ENCODE measurements at places on chromosomes 7 and 10.

GRCh38 chr10:54478601-54479000, 322.4 kb downstream of the PCDH15 start:
- no peak for DNase-seq

DNA sequence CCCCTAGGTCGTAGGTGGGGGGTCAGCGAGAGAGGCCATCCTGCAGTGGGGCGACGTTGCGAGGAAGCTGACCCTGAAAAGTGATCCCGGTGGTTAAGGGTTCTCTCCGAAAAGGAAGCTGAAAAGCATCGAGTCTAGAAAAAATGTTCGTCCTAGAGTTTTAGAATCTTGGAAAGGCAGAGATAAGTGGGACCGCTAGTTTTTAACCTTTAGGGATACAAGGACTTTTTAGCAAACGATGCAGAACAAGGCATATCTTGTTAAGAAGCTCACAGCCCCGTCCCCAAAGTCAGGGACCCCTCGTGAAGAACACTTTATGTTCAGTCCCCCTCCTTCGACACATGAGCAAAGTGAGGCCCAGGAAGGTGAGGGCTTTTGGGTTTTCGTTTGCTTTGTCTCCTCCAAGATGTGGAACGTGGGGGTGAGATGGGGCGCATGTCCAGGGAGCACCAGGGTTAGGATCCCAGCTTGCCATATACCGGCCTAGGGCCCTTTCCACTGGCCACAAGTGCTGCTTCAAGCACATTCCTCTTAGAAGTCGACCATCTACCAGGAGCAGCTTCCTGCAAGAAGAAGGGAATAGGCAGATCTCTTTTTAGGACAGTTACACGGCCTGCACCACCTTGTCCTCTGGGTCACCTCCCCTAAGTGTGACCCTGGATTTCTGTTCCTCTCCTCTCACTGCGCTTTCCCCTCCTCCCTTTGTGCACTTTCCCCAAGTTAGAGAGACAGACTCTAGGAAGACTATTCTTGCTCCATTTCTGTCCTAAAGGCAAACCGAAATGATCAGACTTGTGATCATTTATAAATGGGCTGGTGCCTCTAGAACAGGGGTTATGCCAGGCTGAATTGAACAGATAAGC, 969 bp downstream of the SLC35G1 start:
- no peak for DNase-seq

DNA sequence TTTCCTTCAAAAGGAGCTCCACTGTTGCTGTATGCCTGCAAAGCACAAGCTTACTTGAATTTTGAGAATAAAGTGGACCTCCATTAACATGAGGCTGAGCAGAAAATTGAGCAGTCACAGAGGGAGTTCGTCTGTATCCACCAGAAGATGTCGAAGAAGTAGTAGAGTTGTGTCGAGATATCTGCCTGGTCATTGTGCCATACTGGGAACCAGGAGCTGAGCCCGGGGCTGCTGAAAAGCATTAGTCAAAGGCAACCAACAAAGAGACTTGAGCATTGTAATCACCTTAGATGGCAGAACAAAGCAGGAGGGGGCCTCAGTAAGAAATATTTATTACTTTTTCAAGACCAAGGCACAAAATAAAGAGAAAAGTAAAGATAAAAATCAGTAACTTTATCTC, 61.5 kb downstream of the PDSS1 start:
- DNase-seq = no peak

GRCh38 chr10:71644307-71645180, 75.0 kb downstream of the C10orf105 start:
- no peak for DNase-seq

DNA sequence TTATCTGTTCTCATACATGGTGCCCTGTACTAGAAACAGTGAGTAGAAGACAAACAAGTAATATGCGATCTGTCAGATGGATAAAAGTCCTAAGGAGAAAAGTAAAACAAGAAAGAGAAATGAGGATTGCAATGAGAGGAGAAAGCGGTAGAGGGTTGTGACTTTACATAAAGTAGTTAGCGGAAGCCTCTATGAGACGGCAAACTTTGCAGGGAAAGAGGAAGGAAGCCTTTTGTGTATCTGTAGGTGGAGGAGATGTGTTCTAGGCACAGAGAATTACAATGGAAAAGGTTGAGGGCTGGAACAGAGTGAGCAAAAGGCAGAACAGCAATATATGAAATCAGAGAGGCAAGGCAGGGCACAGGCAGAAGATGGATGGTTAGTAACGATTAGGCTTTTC, 150.4 kb upstream of the SEMA3E start:
- no peak for DNase-seq

GRCh38 chr7:153103202-153103601, 343.6 kb downstream of the ACTR3B start:
- no peak for DNase-seq

DNA sequence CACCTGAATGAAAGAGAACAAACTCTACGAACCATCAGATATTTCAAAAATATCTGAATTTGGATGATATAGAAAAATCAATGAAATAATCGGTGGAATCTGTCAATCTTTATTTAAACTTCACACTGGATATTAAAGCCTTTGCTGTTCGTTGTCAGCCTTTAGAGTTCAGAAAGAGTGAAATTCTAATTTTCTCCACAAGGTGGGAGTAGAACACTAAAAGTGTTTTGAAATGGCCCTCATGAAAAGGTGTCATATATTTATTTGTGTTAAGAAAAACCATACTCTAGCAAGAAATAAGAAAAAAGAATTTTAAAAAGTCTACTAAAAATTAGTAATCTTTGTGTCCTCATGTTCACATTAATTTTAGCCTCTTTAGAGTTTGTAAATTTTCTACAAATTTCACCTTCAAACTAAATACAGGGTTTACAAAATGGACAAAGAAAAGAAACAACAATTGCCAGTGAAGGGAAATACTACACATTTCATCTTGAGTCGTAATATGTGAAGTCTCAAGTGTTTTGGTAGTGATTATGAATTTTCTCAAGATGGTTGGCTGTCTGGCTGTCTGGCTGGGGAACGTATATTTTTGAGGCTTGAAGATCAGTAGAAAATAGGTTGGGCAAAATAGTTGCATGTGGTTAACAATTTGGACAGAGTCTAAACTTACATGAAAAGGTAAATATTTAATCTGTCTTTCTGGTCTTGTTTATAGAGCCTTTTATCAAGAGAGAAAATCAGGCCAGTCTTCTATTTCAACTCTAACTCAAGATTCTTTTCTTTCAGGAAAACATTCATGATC, 43.7 kb downstream of the DNAJB9 start:
- DNase-seq = no peak
